ENCODE measurements at places on chromosomes 6 and 20. TPM values are rescaled to one million over a fixed set of nuclear protein-coding genes. Genes with fewer than 3 reads are reported as not detected.

DNA sequence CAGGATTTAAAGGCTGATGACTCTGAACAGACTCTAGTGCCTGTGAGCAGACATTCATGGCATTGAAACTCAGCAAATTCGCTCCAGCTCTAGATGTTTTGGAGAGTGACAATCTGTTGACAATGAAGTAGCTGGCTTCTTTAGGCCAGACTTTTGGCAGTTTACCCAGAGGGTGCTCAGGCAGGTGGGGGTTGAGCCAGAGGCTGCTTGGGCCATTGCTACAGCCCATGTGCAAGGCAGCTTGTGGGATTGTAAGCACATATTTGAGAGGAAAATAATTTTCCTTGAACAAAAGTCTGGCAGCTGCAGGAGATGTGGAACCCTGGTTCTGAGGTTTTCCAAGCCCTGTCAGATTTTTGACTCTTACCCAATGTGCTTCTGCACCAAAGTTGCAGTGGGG is 311.6 kb downstream of the CDC5L start:
- H3K36me3 ChIP-seq: no peaks in the 10 kb centered on the region
- no peak overlapping the region for H3K27ac ChIP-seq
- DNase-seq: no peak
- H3K4me1 ChIP-seq: peaks cover 37% of the 10 kb centered on the region
- no peak overlapping the region for H3K4me3 ChIP-seq
- peaks cover 11% of the 10 kb centered on the region for H3K27me3 ChIP-seq

DNA sequence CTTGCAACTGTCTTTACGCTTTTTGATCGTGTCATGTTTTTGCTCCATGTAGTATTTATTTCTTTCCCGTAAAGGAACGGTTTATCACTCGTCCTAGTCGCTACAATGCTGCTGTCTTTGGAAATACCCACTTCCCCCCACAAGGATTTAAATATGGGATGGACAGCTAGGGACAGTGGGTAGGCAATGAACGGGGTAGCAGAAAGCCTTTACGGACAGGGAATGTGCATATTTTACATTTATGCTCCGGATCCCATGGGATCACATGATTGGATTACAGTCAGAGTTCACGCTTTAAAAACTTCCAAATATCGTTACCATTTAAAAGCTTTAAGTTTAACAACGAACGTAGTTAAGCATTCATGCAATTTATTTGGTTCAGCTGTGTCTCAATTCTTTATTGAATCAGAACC is 1.2 kb downstream of the HIVEP1 start:
- peak overlapping the region; percentile 84 for H3K27ac ChIP-seq
- peak overlapping the region; percentile 90 for H3K4me3 ChIP-seq

DNA sequence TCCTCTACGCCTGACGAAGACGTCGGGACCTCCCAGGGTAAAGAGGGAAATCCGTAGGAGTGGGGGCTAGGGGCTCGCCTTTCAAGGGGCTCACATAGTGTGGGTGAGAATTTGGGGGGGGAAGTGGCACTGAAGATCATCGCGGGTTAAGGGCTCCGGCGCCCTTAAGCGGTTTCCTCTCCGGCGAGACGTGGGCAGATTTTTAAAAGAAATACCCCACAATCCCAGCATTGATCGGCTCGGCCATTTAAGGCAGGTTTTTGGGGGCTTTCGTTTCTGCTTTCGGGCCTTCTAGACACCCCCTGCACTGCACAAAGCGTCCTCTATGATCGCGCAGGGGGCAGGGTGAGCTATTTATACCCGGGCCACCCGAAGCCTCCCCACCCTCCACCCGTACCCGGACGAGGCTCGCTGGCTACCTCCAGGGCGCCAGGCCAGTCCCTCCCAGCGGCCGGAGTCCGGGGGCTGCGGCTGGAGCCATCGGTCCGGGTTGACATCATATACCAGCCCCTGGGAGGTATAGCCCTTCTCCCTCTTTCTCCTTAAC is 1.2 kb downstream of the NKX2-2 start:
- DNase-seq: no peak
- H3K36me3 ChIP-seq: peaks cover 9% of the 10 kb centered on the region
- peak overlapping the region; percentile 67 for H3K4me3 ChIP-seq

GRCh38 chr20:33444797-33445560 is 1.4 kb upstream of the SNTA1 start:
- no peak for DNase-seq
- peaks cover 21% of the 10 kb centered on the region for H3K4me1 ChIP-seq
- peaks cover 2% of the 10 kb centered on the region for H3K27me3 ChIP-seq

DNA sequence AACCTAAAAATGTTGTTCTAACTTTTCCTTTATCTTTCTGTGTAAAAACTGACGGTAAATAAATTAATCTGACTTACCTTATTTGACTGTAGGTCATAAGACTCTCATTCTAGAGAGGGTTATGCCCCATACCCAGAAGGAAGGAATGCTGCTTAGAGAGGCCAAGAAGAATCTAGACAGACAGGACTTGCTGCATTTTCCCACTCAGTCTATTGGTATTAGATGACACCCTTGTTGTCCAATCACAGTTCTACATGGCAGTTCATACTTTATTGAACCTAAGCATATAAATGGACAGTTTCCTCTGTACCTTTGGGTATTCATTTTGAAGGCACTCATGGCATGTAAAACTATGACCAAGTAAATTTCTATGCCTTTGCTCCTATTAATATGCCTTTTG is 359.6 kb upstream of the ID4 start:
- peaks cover 27% of the 10 kb centered on the region for H3K4me1 ChIP-seq
- H3K36me3 ChIP-seq: 0 out of 2 replicates have a peak, but pooled peaks cover 5% of the 10 kb centered on the region
- peaks cover 7% of the 10 kb centered on the region for H3K27me3 ChIP-seq
- H3K27ac ChIP-seq: no peak overlapping the region

DNA sequence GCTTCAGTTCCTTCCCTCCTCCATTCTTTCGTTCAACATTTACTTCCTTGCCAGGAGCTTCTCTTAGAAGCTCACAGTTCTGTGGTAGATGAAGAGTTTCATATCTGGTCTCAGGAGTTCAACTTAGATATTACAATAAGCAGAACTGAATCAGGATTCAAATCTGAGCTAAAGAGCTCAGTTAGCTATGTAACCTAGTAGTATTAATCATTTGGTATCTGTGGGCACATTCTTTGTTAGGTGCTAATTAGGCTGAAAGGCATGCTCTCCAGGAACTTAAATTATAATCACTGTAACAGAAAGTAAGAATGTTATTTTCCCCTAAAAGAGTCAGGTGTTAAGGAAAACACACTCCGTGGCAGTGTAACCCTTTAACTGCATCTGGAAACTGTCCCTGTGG is 8.4 kb downstream of the ZNF76 start:
- no peaks in the 10 kb centered on the region for H3K36me3 ChIP-seq
- no peak for DNase-seq
- H3K27ac ChIP-seq: no peak overlapping the region
- H3K4me1 ChIP-seq: peaks cover 11% of the 10 kb centered on the region
- H3K4me3 ChIP-seq: no peak overlapping the region
- H3K27me3 ChIP-seq: no peaks in the 10 kb centered on the region

DNA sequence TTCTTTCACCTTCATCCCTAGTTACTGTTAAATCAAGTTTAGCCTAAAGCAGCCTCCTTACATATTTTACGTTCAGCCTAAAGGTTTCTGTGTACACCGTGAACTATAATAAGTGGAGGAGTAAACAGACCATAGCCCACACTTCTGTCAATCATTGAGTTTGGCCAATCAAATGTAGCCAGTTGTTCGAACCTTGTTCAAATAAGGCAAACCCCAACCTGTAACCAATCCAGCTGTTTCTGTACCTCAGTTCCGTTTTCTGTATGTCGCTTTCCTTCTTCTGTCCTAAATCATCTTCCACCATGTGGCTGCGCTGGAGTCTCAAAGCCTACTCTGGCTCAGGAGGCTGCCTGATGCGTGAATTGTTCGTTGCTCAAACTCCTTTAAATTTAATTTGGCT is 1.8 kb upstream of the FBXO30 start:
- no peak overlapping the region for H3K27ac ChIP-seq
- no peak for DNase-seq
- no peaks in the 10 kb centered on the region for H3K36me3 ChIP-seq
- H3K27me3 ChIP-seq: peaks cover 3% of the 10 kb centered on the region
- H3K4me1 ChIP-seq: peaks cover 28% of the 10 kb centered on the region
- peak overlapping the region; percentile 27 for H3K4me3 ChIP-seq

GRCh38 chr20:44702776-44703175 is 12.4 kb upstream of the CCN5 start:
- H3K4me3 ChIP-seq: no peak overlapping the region
- no peak for DNase-seq
- H3K27ac ChIP-seq: no peak overlapping the region
- H3K36me3 ChIP-seq: no peaks in the 10 kb centered on the region
- peaks cover 67% of the 10 kb centered on the region for H3K4me1 ChIP-seq

Gene SIGLEC1
- not detected for total RNA-seq

DNA sequence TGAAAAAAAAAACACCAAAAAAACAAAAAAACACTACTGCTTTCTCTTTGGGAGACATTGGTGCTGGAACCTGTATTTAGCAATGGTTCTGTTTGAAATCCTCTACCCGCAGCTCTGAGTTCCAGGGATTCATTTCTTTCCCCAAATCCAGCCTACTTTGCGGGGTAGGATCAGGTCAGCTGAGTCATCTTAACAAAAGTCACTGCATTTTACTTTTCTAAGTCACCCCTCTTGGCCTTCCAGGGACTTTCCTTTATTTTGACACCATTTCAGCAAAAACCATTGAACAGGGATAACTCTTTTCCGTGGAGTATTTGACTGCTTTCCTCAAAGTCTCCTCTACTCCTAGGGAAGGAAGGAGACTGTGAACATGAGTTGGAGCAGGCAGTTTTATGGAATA is 837.6 kb downstream of the MAFB start:
- H3K4me3 ChIP-seq: peak overlapping the region; percentile 31
- peaks cover under 1% of the 10 kb centered on the region for H3K27me3 ChIP-seq
- H3K27ac ChIP-seq: peak overlapping the region; percentile 81

Gene ERVFRD-1
- not detected for total RNA-seq

DNA sequence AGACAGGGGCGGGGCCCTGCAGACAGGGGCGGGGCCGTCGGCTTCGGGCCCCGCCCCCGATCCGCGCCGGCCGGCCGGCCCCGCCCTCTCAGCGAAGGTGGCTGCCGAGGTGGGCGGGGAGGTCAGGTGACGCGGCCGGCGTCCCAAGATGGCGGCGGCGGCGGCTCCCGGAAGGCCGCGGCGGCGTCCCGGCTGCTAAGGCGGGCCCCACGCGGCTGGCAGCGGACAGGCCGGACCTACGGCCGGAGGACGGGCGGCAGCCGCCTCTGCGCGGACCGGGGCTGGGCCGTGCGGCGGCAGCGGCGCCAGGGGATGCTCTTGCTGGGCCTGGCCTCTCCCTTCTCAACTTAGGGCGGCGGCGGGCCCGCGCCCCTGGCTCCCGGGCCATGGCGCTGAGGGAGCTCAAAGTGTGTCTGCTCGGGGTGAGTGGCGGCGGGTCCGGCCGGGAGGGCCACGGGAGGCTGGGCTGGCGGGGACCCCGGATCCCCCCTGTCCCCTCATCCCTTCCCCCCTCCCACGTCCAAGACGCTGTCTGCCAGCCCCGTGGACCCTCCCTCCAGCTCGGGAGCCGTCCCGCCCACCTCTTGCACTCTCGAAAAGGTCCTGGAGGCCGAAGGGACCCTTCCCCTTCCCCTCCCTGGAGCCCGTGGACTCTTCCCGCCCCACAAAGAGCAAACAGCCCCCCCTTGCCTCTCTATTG is at the start of gene RAB22A:
Gene RAB22A (plus strand): TSS at position 125 of the 700 bp plus-strand sequence. CDS start 262 bp downstream, at position 387.
- peaks cover 34% of the 10 kb centered on the region for H3K36me3 ChIP-seq
- H3K4me1 ChIP-seq: peaks cover 22% of the 10 kb centered on the region
- DNase-seq: peak; percentile 57
- H3K27me3 ChIP-seq: no peaks in the 10 kb centered on the region

Gene THBD
- 0.08 TPM for total RNA-seq

DNA sequence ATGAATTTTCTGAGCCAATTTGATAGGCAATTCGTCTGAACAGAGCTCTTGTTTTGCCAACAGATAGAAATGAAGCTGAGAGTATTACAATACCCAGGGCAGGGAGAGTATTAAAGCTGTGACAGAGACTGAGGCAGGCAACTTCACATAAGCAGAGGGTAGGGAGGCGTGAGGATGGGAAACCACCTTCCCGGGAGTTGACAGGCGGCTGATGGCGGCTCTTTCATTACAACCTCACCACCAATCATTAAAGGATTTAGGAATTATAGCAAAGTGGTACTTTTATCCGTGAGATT is 73.3 kb downstream of the CD83 start:
- no peaks in the 10 kb centered on the region for H3K4me1 ChIP-seq
- H3K4me3 ChIP-seq: no peak overlapping the region
- peaks cover 9% of the 10 kb centered on the region for H3K27me3 ChIP-seq
- DNase-seq: no peak
- H3K27ac ChIP-seq: no peak overlapping the region

DNA sequence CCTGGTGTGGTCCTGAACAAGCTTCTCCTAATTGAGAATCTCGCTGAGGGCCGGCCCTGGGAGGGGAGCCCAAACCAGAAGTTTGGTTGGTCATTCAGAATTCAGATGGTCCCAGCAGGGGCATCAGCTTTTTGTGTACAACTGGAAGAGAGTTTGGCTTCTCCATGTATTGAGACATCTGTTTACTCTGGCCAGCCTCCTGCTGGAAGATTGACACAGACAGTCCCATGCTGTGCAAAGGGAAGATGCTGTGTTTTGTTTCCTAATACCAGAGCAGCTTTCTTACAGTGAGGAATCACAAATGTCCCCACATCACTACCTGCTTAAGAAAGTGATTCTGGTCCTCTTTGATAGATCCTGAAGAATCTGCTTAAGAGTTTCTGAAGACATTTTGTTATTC is 97.8 kb downstream of the PLEKHG1 start:
- H3K27ac ChIP-seq: no peak overlapping the region
- no peaks in the 10 kb centered on the region for H3K36me3 ChIP-seq
- DNase-seq: no peak
- H3K27me3 ChIP-seq: no peaks in the 10 kb centered on the region
- no peak overlapping the region for H3K4me3 ChIP-seq
- no peaks in the 10 kb centered on the region for H3K4me1 ChIP-seq

- H3K27me3 ChIP-seq: peaks cover 10% of the 10 kb centered on the region
- H3K4me3 ChIP-seq: no peak overlapping the region
- no peak overlapping the region for H3K27ac ChIP-seq
- no peaks in the 10 kb centered on the region for H3K36me3 ChIP-seq
Measured at GRCh38 chr20:24048024-24048611, 59.5 kb upstream of the GGTLC1 start.

DNA sequence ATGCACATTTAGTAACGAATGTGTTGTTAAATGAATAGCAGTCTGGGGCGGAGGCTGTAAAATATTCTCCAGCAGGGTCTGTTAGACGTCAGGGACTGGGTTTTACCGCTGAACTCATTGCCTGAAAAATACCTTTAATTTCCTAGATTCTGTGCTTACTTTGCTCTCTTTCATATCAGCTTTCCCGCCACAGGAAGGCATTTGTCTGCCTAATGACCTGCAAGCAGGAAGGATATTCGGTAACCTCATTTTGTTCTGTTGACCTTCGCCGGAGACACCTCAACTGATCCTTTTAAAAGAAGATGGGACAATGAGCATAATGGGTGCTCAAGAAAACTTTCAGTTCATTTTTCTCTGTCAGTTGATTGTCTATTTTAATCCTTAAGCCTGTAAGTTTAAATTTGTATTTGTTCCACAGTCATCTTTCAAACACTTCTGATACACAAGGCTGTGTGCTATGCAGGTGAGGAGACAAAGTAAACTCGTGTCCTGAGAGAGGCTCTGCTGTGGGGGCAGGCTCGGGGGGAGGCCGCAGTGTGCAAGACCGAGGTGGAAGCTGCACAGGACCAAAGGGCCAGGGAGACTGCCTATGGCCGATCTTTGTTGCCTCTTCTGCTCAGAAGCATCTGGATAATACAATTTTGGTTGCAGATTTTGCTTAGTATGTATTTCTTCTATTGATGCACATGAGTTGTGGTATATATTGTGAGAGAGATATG is 27.4 kb upstream of the SIM1 start:
- H3K27me3 ChIP-seq: no peaks in the 10 kb centered on the region
- H3K4me3 ChIP-seq: no peak overlapping the region
- peaks cover 6% of the 10 kb centered on the region for H3K4me1 ChIP-seq
- no peak overlapping the region for H3K27ac ChIP-seq
- DNase-seq: no peak

All from HFFc6 (cell line).